Upper lobe of left lung (tissue), 6 donors: ENCODE measurements at places on chromosomes 3 and 15. TPM values are rescaled to one million over a fixed set of nuclear protein-coding genes. Genes with fewer than 3 reads are reported as not detected.

Gene LRRIQ4
- not detected for total RNA-seq

Gene VEPH1
- 229 TPM for total RNA-seq

Gene TEX55
- not detected for total RNA-seq

Gene AGTR1
- 9.3 TPM for total RNA-seq

Gene SEMA7A
- total RNA-seq: 2.2 TPM

Gene CCDC39
- 0.34 TPM for total RNA-seq

Gene CFAP100
- total RNA-seq: 5.2 TPM

Gene ZBTB47
- total RNA-seq: 35.8 TPM

Gene PP2D1
- total RNA-seq: not detected

Gene GPR62
- total RNA-seq: not detected

Gene AMIGO3
- total RNA-seq: 1.8 TPM

Gene TM4SF4
- total RNA-seq: not detected

Gene CISH
- total RNA-seq: 66.9 TPM

Gene MEX3B
- total RNA-seq: 0.76 TPM

Gene PAK6
- total RNA-seq: 4.5 TPM

Gene C3orf85
- not detected for total RNA-seq

Gene ALPK3
- total RNA-seq: 11.5 TPM

Gene SLC15A2
- total RNA-seq: 30.4 TPM

Gene NUSAP1
- total RNA-seq: 6.8 TPM

Gene ZNF35
- 8.0 TPM for total RNA-seq

Gene PBRM1
- total RNA-seq: 87.7 TPM
